ENCODE measurements at places on chromosomes 4 and X. TPM values are rescaled to one million over a fixed set of nuclear protein-coding genes. Genes with fewer than 3 reads are reported as not detected.

The LAP3 gene
- total RNA-seq: 130 TPM

DNA sequence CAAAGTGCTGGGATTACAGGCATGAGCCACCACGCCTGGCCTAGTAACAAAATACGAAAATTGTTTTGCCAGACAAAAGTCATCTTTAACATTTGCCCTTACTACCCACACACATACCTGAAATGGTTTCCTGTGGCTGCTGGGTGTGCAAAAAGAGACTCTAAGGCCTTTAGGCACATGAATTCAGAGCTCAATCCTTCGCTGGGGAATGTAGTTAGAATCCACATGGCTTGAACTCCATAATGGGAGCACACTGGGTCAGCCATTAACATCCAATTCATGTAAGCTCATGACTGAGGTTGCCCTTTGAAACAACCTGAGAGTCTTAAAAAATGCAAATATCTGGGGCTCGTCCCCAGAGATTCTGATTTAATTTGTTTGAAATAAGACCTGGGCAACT is 87.8 kb downstream of the HPGD start:
- no peak for DNase-seq

GRCh38 chrX:13721819-13722519 is 12.5 kb downstream of the TRAPPC2 start:
- DNase-seq: no peak

DNA sequence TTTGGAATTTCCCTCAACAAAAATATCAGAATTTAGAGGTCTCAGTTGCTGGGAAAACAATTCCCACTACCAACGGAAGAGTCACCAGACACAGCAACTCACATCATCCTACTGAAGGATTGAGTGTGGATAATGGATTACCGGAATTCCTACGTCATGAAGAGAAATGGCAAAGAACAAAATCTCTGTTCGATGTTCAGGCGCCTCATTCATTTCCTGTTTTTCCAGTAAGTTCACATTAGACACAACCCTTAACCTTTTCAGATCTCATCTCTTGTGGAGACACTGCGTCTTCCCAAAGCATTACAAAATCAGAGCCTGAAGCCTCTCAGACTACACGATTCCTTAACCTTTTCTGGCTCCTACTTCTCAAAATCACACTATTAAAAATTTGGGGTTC is 58.5 kb upstream of the CPEB2 start:
- DNase-seq: no peak

The MAB21L2 gene
- total RNA-seq: 0.80 TPM

GRCh38 chrX:20594985-20595384 is 328.3 kb upstream of the RPS6KA3 start:
- no peak for DNase-seq

The ARAP2 gene
- total RNA-seq: 67.0 TPM

DNA sequence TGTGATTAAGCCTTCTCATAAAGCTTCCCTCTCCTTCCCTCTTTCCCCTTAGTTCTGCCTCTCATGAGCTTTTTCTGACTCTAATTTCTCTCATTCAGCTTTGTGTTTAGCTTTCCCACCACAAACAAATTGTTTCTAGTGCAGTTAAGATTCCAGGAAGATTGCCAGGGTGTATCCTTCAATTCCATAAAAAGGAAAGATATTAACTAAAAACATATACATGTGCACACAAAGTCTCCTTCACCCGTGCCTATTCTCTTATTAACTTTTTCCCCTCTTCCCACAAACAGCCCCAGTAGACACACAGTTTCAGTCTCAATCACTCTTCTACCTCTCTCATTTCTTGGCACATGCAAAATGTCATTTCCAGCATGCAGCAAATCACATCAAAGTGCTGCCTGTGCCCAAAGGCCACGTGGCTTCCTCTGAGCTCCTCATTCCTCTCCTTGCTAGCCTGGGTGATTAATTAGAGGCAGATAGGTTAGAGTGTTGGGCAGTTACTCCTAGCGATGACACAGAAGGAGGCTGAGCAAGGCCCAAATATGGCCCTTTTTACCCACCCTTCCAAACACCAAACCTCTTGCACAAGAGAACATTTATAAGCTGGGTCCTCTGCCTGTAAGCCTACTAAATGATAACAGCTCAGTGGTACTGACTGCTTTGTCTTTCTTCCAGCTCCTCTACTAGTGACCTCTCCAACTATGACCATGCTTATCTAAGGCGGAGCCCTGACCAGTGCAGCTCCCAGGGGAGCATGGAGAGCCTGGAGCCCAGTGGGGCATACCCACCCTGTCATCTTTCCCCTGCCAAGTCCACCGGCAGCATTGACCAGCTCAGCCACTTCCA is 159.6 kb downstream of the SOWAHB start:
- no peak for DNase-seq

The SCARB2 gene
- total RNA-seq: 34.7 TPM

DNA sequence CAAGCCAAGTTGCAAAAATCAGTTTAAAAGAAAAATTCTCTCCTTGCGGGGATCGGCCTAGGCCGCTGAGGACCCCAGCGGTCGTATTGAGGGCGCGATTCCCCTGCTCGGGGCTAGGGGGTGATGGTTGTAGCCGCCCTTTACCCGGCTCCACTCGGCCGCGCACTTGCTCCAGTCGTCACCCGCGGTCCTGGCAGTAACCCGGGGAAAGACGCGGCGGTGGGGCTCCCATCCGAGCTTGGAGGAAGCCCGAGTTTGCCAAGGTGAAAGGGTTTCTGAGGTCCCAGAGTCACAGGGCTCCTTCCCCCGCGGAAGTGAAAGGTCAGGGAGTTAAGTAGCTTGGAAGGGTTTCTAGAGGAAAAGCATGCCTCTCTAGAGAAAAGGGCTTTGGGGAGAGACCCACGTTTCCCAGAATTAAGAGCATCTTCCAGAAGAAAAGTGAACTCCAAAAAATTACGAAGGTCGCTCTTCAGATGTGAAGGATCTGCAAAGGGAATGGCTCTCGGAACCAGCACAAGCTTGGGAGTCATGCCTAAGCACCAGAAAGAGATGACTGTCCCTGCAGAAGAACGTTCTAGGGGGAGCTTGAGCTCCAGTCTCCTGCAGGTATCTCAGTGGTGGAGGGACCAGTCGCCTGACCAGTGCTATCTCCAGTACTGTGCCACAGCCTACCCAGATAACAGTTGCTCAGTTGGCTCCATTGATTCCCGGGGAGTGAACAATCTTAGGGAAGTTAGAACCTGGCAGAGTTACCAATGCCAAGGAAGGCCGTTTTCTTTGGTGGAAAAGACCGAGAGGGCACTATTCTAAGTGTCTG is 875 bp downstream of the LAP3 start:
- peak; percentile 17 for DNase-seq

DNA sequence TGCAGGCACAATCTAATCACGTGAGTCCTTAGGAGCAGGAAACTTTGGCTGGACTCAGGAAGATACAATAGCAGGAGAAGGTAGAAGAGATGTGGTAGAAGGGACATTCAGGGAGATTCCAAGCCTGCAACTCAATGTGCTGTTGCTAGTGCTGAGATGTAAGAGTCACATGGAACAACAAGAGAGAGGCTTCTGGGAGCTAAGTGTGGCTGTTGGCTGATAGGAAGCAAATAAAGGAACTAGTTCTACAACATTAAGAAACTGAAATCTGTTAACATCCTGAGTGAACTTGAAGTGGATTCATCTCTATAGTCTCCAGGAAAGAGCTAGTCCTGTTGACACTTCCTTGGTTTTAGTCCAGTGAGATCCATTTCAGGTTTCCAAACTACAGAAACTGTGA is 1207.4 kb downstream of the ADGRL3 start:
- no peak for DNase-seq

Measured in thymus (tissue), 14 donors.